Central memory CD8-positive, alpha-beta T cell (primary cell): ENCODE measurements at places on chromosomes 3 and 15.

- H3K27ac ChIP-seq: peak within 1 kb of the TSS; percentile 85
- H3K4me1 ChIP-seq: peaks cover 24% of the 10 kb centered on the region
- peaks cover 27% of the 10 kb centered on the region for H3K27me3 ChIP-seq
- H3K4me3 ChIP-seq: peak within 1 kb of the TSS; percentile 85
- H3K36me3 ChIP-seq: peaks cover 9% of the 10 kb centered on the region
- peak; percentile 37 for DNase-seq
Observed at GRCh38 chr15:41558400-41559238, at the start of gene TYRO3. Gene TYRO3, plus strand, starts transcription at chr15:41559212. Its CDS starts 46 bp downstream, at chr15:41559258.

GRCh38 chr3:38823722-38824121 lies 7.7 kb upstream of the SCN10A start:
- H3K36me3 ChIP-seq: no peaks in the 10 kb centered on the region
- H3K4me1 ChIP-seq: no peaks in the 10 kb centered on the region
- H3K27me3 ChIP-seq: peaks cover 61% of the 10 kb centered on the region
- H3K4me3 ChIP-seq: no peak overlapping the region

DNA sequence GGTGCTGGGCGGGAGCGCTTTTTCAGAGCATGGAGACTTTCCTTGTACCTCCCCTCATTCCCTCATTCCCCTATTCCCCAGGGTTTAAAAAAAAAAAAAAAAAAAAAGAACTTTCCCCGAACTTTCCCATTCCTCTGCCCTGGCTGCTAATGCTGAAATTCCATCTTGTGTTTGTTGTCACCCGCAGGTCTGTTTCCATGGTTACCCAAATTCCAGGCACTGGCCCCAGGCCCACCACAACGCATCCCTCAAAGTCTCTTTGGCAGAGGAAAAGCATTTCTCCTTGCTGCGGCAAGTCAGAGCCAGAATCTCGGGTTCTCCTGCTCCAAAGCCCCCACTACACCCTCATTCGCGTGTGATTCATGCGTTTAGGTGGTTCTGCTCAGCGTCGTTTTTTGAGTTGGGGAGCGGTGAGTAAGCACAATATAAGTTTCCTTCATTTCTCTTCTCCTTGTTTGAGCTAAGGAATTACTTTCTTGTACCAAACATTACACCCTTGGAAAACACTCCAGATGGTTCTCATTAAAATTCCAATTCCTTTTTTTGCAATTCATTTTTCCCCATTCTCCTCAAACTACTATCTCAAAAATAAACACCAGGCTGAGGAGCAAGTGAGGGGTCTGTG lies 21.6 kb downstream of the ANAPC13 start:
- no peak overlapping the region for H3K4me3 ChIP-seq
- no peaks in the 10 kb centered on the region for H3K4me1 ChIP-seq
- no peaks in the 10 kb centered on the region for H3K36me3 ChIP-seq
- peaks cover 43% of the 10 kb centered on the region for H3K27me3 ChIP-seq

DNA sequence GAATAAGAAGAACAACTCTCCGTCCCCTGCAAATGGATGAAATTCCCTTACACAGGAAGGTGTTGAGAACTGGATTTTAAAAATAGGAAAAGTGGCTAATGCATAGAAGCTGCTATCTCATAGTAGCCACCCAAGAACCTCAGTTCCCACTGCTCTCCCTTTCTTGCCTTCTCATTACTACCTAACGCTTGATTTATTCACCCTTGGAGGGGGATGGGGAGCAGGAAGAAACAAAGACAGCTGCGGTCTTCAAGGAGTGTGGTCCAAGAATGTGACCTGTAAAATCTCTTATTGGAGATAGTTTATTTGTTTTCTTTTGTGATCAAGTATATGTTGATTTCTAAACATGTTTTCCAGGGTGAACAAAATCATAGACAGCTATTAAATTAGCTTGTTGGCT lies 274.1 kb upstream of the CTNNB1 start:
- peaks cover 60% of the 10 kb centered on the region for H3K27me3 ChIP-seq
- no peak overlapping the region for H3K27ac ChIP-seq
- no peaks in the 10 kb centered on the region for H3K4me1 ChIP-seq
- DNase-seq: no peak
- no peaks in the 10 kb centered on the region for H3K36me3 ChIP-seq
- H3K4me3 ChIP-seq: no peak overlapping the region

DNA sequence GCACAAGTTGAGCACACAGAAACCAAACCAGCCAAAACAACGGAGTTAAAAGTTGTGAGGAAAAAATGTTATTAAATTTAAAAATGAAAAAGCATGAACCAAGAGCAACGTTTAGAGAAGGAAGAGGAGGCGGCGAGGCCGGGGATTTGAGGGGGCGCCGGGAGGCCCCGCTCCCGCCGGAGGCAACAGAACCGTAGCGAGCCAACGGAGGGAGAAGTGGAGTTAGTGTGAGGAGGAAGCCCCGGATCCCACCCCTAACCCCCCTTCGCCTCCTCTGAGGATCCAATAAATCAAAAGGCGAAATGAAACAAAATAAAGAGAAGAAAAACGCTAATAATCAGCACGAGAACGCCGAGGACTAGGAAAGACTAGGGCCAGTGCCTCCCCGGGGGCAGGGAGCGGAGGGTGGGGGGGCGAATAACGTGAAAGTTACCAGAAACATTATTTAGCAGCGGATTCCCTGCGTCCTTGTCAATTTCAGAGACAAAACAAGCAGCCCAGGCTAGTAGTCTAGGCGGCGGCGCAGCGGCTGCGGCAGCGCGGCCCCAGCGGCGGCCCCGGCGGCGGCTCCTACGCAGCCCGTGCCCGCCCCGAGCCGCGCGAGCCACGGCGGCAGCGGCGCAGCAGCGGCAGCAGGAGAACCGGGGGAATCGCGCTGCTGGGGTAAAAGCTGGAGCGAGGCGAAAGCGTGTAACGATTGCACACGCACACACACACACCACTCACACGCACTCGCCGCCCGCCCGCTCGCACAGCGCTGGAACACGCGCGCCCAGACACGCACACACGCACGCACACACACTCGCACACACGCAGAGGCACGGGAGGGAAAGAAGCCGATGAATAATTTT lies 1.7 kb downstream of the MEIS2 start:
- H3K4me3 ChIP-seq: peak overlapping the region; percentile 84
- DNase-seq: no peak
- H3K36me3 ChIP-seq: peaks cover 15% of the 10 kb centered on the region
- no peak overlapping the region for H3K27ac ChIP-seq
- peaks cover 47% of the 10 kb centered on the region for H3K4me1 ChIP-seq

DNA sequence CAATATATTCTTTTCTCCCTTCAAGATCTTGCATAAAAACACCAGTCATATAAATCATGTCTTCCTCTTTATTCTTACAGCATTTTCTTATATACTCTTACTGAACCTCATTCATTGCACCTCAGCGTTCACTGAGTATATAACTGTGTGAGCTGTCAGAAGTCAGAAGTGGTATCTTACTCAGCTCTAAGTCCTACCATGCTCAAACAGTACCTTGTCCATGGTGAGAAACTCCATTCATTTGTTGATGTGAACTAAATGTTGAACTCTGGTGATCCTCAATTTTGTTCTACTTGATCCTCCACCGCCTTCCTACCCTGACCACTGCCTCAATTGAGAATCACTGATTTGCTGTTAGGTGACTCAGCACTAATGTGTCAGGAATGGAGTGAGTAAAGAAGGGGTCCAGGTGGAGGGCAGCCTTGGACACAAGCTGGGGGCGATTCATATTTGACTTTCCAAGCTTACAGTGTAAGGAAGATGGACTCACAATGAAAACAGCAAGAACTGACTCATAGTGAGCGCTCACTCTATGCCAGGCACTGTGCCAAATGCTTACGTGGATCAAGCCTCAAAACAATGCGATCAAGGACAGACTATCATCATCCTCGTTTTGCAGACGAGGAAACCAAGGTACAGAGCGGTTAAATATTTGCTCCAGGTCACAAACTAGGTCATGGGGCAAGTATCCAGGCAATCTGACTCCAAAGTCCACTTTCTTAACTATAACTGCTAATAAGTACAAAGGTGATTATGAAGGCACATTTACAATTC lies 13.5 kb upstream of the ZFYVE19 start:
- peaks cover 31% of the 10 kb centered on the region for H3K4me1 ChIP-seq
- DNase-seq: no peak
- H3K27me3 ChIP-seq: no peaks in the 10 kb centered on the region
- peaks cover 10% of the 10 kb centered on the region for H3K36me3 ChIP-seq
- no peak overlapping the region for H3K4me3 ChIP-seq
- no peak overlapping the region for H3K27ac ChIP-seq

DNA sequence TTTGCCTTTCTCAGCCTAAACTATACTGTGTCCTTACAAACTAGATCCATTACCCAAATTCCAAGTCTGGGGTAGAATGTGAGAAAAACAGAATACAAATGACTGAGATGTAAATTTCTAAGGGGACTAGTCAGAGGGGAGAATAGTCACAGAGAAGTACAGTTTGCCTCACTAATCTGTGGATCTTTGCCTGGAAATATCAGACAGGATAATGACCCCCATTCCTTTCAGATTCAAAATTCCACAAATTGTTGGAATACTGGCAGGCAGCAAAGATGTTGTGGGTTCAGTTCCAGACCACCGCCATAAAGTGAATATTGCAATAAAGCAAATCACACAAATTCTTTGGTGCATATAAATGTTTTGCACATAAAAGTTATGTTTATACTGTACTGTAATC lies 762.8 kb upstream of the NR2F2 start:
- DNase-seq: no peak
- H3K4me3 ChIP-seq: no peak overlapping the region
- H3K4me1 ChIP-seq: no peaks in the 10 kb centered on the region
- H3K27me3 ChIP-seq: no peaks in the 10 kb centered on the region

- no peaks in the 10 kb centered on the region for H3K36me3 ChIP-seq
- peaks cover 6% of the 10 kb centered on the region for H3K4me1 ChIP-seq
- H3K27ac ChIP-seq: no peak overlapping the region
- no peak overlapping the region for H3K4me3 ChIP-seq
- no peaks in the 10 kb centered on the region for H3K27me3 ChIP-seq
Observed at GRCh38 chr3:111338059-111338698, 203.8 kb upstream of the CD96 start.

DNA sequence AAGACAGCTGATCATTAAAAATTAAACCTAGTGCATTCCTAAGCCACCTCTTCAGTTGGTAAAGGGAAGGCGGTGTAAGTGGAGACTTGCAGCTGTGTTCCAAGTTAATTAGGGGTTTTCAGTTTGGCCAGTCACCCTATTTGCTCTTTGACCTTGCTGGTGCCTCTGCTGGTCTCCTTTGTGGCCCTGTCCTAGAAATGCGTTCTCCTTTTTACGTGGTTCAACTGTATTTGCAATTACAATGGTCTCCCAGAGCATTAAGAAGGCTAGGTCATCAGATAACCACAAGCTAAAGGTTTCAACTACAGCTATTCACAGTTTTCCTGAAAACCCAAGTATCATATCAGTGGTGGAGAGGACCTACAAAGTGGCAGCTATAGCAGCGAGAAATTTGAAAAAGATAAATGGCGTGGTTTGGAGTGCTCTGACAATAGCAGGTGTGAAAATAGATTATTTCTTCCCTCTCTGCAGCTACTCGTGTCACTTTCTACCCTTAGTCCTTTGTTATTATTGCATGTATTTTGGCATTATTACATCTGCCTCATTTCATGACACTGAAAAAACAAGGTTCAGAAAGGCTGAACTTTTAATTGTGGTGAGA lies 203.5 kb upstream of the TBC1D5 start:
- peaks cover 88% of the 10 kb centered on the region for H3K27me3 ChIP-seq
- no peaks in the 10 kb centered on the region for H3K4me1 ChIP-seq
- H3K27ac ChIP-seq: no peak overlapping the region
- no peak for DNase-seq

DNA sequence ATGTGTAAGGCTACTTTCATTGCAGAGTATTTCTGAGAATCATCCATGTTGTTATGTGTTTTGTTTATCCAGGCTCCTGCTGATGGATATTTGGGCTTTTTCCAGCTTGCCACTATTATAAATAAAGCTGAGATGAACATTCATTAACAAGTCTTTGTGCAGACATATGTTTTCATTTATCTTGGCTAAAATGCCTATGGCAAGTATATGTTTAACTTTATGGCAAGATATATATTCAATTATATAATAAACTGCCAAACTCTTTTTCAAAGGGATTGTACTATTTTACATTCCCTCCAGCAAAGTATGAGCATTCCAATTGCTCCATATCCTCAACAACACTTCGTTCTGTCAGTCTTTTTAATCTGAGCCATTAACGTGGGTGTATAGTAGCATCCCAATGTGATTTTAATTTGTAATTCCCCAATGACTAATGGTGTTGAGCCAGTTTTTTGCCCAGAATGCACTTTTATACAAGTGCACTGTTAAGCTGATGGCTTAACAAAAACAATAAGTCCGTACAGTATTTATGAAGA lies 452.4 kb downstream of the SHQ1 start:
- no peak overlapping the region for H3K27ac ChIP-seq
- peaks cover 58% of the 10 kb centered on the region for H3K4me1 ChIP-seq
- no peak overlapping the region for H3K4me3 ChIP-seq
- H3K27me3 ChIP-seq: no peaks in the 10 kb centered on the region
- H3K36me3 ChIP-seq: peaks cover 9% of the 10 kb centered on the region
- no peak for DNase-seq

DNA sequence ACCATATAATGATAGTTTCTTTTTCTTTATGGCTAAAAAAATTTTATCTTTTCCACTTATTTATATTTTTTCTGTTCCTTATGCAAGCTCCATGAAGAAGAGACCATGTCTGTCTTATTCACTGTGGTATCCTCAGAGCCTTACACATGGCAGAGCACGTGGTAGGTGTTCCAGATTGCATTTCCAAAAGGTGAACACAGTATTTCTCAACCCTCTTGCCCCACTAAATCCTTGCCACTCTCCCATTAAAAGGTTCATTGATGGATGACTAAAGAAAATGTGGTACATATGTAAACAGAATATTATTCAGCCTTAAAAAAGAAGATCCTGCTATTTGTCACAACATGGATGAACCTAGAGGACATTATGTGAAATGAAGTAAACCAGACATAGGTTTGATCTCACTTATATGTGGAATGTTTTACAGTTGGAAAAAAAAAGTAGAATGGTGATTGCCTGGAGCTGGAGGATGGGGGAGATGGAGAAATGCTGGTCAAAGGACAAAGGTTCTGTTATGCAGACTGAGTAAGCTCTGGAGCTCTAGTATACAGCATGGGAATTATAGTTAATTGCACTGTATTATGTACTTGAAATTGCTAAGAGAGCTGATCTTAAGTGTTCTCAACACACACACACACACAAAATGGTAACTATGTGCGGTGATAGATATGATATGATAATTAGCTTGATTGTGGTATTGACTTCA lies 266.7 kb downstream of the CNTN3 start:
- no peak overlapping the region for H3K4me3 ChIP-seq
- H3K36me3 ChIP-seq: no peaks in the 10 kb centered on the region
- no peak for DNase-seq
- no peaks in the 10 kb centered on the region for H3K4me1 ChIP-seq
- H3K27me3 ChIP-seq: no peaks in the 10 kb centered on the region

DNA sequence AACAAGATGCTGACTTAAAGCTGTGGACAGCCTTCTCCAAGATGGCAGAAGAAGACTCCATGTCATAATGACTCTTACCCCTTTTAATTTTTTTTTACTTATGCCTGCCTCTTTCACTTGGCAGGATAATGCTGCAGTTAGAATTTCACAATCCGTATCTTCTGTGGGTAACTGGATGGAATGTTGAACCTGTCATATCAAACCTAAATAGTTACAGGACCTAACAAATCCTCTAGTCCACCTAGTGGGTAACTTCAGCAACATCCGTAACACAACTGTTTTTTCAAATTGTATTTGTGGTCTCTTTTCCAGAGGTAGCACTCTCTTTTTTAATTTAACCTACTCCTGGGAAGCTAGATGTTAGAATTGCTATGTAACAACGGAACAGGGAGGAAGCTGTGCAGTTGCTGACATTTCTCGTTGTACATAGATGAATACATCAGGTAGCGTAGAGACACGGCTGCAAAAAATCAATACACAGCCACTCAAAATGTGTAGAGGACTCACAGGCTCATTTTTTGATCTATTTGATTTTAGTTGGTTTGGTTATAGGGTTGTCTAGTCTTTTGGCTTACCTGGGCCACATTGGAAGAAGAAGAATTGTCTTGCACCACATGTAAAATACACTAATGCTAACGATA lies 43.9 kb upstream of the TRPM1 start:
- no peak overlapping the region for H3K27ac ChIP-seq
- no peak for DNase-seq
- H3K27me3 ChIP-seq: peaks cover 9% of the 10 kb centered on the region
- no peaks in the 10 kb centered on the region for H3K4me1 ChIP-seq
